Activated CD4-positive, CD25-positive, alpha-beta regulatory T cell (primary cell): ENCODE measurements at places on chromosomes 5 and 9.

DNA sequence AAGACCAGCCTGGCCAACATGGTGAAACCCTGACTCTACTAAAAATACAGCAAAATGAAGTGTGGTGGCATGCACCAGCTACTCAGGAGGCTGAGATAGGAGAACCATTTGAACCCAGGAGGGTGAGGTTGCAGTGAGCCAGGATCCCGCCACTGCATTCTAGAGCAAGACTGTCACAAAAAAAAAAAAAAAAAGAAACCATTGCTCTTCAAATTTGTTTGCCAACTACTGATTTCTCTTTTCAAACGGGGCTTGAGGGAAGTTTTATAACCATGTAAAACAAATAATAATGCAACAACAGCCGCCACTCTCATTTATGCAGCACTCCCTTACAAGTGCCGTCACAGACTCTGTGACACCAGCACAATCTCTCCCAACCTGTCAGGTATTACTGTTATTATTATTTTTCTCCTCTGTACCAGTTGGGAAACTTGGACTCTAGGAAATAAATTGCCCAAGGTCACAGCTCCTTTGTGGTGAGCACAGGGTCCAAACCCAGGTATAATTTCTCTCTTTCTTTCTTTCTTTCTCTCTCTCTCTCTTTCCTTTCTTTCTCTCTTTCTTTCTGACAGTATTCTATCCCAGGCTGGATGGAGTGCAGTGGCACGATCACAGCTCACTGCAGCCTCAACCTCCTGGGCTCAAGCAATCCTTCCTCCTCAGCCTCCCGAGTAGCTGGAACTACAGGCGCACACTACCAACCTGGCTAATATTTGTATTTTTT, 25.4 kb downstream of the SERINC5 start:
- no peak for DNase-seq

- no peak for DNase-seq
Observed at GRCh38 chr5:2181149-2181548, 298.4 kb upstream of the IRX4 start.

DNA sequence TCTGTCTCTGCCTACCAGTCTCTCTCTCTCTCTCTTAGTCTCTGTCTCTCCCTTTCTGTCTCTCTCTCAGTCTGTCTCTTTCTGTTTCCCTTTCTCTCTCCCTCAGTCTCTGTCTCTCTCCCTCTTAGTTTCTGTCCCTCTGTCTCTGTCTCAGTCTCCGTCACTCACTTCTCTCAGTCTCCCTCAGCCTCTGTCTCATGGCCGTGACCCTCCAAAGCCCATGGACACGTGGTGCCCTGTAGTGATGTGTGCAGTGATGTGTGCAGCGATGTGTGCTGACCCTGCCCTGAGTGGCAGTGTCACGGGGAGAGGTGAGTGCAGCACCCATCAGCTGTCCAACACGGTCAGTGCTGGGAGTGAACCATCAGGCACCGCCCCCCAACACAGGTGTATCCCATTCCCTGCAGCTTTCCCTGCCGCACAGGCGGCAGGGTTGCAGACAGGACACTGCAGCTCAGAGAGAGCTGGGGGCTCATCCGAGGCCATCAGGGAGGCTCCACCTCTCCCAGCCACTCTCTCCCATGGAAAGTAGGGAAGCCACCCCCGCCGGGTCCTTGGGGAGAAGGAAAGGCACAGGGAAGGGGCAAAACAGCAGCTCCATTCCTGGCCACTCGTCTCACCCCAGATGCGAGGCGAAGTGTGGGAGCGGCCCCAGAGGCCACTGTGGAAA, 794 bp upstream of the LRRC14B start:
- no peak for DNase-seq

DNA sequence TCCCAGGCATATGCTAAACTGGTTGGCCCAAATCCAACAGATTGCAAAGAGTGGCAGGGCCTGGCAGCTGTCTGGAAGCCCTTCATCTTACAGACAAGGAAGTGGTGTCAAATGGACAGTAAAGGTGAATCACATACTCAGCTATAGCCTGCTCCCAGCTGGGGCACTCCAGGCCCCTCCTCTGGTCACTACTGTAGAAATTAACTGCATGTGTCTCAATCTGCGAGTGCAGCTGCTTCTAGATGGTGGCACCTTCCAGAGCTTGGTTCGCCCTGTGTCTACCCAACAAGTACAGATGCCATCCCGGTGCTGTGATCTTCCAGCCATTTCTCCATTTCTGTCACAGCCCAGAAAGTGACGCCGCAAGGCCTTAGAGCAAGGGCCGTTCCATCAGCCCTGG, 50.2 kb downstream of the OTULIN start:
- DNase-seq = no peak

GRCh38 chr5:94853120-94853519, 234.7 kb downstream of the SLF1 start:
- no peak for DNase-seq

- DNase-seq = no peak
Observed at GRCh38 chr5:156587012-156587411, 260.0 kb downstream of the SGCD start.
